ENCODE measurements at places on chromosomes 2 and 18.

DNA sequence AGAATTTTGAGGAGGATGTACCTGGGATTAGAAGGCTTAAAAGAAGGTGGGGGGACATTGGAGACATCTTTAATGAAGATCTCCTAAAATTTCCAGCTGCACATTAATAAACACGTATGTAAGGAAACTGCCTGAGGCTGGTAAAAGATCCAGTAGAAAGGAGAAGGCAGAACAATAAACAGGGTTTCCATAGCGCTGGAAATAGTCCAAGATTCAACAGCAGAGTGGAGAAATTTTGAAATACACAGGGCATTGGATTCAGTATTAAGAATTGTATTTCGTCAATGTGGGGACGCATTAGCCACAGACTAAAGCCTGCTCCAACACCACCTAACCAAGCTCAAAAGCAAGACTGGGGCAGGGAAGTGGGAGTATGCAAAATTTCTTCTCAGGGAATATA lies 606.9 kb upstream of the NRXN1 start:
- DNase-seq = no peak

- DNase-seq = no peak
Observed at GRCh38 chr2:33383855-33384598, 92.4 kb upstream of the RASGRP3 start.

DNA sequence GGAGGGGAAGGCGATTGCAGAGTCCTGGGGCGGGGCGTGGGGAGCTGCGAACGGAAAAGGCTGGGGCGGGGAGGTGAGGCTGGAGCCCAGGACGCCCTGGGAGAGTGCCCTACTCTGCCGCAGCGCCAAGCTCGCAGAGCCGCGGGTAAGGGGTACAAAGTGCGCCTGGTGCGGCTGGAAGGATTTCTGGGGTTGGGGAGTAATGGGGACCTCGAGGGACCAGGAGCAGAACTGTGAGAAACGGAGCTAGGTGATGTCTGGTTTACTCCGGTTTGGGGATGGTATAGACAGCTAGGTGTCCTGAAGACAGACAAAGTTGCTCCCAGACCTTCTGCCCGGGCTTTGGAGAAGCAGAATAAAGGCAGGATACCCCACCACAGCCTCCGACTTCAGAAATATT lies 718 bp upstream of the NXPH2 start:
- DNase-seq = no peak

DNA sequence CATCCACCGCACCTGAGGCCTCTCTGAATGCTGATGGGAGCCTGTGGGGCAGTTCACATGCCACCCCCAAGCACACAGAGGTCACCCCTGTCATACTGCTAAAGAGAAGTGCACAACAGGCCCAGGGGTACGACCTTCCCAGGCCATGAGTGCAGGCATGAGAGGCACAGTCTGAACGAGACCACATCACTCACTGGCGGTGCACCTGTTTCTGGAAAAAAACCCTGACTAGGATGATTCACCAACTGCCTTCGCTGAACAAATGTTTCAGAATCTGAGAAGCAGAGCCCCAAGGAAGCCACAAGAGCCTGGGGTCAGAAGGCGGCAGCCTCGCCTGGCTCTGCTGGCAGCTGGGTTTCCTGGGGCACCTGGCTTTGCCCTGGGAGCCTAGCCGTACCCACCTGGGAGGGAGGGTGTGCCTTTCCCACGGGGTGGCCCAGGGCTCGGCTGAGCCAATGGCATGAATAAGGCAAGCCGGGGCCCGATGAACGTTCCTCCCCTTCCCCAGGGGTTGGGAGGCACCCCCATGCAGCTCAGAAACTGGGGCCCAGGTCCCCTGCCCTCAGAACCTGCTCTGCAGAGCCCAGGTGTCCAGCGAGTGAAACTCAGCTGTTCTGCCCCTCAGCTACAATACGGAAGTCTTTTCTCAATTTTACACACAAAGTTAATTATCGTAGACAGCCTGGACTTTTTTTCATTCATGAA lies 73.8 kb downstream of the HDAC4 start:
- DNase-seq = peak; percentile 66

DNA sequence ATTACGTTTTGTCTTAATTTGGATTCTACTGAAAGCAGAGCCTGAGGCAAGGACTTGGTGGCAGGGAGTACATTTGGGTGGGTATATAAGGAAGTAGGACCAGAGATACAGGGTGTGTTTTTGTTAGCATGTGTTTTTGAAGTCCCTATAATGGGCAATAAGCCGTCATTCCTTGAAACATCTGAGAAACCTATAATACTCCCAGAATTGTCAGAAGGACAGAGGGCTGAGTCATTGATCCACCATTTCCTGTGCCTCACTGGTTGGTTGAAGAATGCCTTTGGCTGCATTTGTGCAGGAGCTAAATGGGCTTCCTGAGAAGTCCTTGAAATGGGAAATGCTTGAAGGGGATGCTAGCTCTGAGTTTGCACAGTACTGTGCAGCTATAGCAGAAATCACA lies 281.8 kb upstream of the ZEB2 start:
- DNase-seq = no peak

GRCh38 chr2:1101982-1102590 lies 151.4 kb downstream of the SNTG2 start:
- no peak for DNase-seq
